Kidney (tissue), 22 donors: ENCODE measurements at places on chromosomes 13 and 19.

GRCh38 chr19:4229179-4229931 is at the start of gene EBI3:
Gene EBI3, plus strand, starts transcription at chr19:4229523. Its CDS starts 28 bp downstream, at chr19:4229551.
- DNase-seq, result peak; percentile 27

DNA sequence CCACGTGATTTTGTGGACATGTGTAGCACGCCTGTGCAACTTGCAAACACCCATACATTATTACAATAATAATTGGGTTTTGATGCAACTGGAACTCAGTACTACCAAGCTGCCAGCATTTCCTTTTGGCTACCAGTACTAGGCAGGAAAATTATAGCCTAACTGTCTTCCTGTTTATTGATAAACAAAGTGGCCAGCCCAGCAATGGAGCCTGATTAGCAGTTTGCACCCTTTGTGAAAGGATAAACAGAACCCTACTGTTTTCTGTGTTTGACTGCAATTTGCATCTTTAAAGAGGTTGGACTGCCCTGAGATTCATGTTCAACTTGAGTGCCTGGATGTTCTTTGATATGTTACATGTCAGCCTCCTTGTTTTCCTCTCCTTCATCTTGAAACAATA is 173.9 kb downstream of the ZIC5 start:
- no peak for DNase-seq

- no peak for DNase-seq
Observed at GRCh38 chr19:18263324-18264136, 10.7 kb downstream of the IQCN start.

DNA sequence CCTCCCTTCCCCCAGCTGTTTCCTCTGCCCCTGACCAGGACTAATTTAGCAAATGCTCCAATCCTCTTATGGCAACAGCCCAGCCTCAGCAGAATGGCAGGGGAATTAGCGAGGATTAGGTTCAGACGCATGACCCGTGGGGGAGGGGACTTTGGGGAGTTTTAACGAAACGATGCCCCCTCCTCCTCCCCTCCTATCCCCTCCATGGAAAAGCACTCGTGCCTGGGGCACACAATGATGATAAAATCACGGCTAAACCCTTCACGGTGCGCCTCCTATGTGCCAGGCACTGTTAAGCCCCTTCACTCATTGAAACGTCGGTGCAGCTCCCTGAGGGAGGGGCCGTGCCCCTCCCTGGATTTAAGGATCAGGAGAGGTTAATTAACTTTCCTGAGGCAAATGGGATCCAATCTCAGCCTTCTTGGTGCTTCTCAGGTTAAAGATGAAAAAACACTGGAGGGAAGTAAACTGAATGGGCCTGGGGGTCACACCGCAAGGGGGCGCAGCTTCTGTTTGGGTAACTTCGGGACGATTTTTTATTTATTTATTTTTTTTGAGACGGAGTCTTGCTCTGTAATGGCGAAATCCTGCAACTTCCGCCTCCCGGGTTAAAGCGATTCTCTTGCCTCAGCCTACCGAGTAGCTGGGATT is 10.1 kb upstream of the TPRX2 start:
- DNase-seq, result peak; percentile 12

GRCh38 chr19:401866-402511 is 7.0 kb downstream of the C2CD4C start:
- DNase-seq, result peak; percentile 51
